Hypothalamus (tissue), 51 donors: ENCODE measurements at places on chromosomes 4 and X.

GRCh38 chr4:127995776-127996175 is 30.6 kb downstream of the ABHD18 start:
- no peak for DNase-seq

DNA sequence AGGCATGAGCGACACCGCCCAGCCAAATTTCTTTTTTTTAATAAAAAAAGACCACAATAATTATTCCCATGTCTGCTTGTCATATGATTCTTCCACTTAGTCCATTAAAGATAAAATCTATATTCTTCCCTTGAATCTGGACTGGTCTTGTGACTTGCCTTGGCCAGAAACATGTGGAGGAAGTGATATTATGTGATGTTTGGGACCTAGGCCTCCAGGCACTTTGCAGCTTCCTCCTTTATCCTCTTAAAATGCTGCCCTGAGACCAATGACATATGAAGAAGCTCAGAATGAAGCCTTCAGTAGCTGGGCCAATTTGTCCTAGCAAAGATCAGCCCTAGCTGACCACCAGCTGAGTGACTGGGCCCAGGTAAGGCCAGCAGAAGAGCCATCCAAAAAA is 250.0 kb downstream of the INPP4B start:
- no peak for DNase-seq

GRCh38 chrX:22534643-22535042 is 261.9 kb downstream of the CBLL2 start:
- DNase-seq, result no peak

- DNase-seq, result no peak
Observed at GRCh38 chrX:109760209-109760921, 27.3 kb upstream of the ACSL4 start.

GRCh38 chr4:88693792-88694191 is 3.8 kb downstream of the NAP1L5 start:
- DNase-seq, result no peak

GRCh38 chrX:128310912-128311311 is 258.7 kb upstream of the ACTRT1 start:
- no peak for DNase-seq

- DNase-seq, result no peak
Observed at GRCh38 chrX:109889289-109890006, 113.5 kb upstream of the TMEM164 start.

DNA sequence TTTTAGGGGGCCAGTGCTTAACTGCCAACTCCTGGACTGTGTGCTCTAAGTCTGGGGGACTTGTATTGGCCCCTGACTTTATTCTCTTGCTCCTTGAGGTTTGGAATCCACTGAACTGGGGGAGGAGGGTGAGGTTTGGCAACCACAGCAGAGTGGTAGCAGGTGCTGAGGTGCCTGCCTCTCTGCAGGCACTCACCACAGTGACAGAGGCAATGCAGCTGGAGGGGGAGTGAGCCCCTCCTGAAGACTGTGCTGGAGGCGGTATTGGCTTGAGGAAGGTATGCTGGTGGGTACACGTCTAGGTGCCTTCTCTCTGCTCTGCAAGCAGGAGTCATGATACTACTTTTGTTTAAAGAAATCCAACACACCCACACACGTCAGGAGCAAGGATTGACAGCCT is 24.6 kb downstream of the CFAP299 start:
- no peak for DNase-seq

DNA sequence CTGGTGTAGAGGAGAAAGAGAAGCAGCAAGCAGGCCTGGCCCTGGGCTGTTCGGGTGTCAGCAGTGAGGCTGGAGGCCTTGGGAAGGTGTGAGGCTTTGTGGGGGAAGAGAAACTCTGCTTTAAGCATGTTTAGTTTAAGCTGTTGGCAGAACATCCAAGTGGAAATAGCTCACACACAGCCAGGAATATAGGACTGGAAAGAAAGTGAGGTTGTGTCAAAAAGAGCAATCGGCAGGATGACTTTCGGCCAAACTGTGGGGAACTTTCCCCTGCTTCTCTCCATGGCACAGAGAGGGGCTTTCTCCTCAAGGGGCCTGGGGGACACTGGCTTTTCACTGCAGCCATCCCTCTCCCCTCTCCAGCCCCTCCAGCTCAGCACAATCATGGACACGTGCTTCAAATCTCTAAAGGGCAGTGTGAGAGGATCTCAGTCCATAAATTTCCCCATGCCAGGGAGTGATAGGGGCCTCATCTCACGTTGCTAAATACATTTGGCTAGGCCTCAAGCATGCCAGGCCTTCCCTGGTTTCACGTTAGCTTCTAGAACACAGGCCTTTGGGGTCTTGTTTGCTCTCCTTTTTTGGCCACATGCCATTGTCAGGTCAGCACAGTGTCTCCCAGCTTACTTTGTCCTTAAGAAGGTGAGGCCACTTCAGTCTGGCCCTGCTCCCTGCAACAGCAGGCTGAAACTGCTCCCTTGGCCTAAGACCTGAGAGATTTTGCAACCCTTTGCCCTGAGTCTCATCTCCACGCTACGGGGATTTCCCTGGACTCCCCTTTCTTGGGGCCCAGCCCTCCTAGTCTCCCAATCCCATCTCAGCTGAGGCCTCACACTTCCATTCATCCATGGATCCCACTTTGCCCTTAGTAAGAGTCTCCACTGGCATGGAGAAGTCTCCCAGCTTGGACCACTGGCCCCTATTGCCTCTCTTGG is 8.3 kb upstream of the CITED1 start:
- no peak for DNase-seq

DNA sequence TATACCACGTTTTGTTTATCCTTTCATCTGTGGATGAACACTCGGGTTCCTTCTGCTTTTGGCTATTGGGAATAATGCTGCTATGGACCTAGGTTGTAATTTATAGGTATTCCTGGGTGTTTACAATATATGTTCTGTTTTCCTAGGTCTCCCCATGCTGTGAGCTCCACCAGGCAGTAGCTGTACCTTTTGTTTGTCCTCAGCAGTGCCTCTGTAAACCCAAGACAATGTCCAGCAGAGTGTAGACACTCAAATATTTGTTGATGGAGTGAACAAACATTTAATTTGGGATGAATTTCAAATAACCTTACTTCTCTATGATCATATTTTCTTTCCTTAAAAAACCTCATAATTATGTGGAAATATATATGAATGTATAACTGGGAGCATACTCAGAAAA is 259.5 kb upstream of the BOD1L1 start:
- DNase-seq, result no peak

- no peak for DNase-seq
Observed at GRCh38 chr4:38983291-38983690, 48.9 kb downstream of the TMEM156 start.

DNA sequence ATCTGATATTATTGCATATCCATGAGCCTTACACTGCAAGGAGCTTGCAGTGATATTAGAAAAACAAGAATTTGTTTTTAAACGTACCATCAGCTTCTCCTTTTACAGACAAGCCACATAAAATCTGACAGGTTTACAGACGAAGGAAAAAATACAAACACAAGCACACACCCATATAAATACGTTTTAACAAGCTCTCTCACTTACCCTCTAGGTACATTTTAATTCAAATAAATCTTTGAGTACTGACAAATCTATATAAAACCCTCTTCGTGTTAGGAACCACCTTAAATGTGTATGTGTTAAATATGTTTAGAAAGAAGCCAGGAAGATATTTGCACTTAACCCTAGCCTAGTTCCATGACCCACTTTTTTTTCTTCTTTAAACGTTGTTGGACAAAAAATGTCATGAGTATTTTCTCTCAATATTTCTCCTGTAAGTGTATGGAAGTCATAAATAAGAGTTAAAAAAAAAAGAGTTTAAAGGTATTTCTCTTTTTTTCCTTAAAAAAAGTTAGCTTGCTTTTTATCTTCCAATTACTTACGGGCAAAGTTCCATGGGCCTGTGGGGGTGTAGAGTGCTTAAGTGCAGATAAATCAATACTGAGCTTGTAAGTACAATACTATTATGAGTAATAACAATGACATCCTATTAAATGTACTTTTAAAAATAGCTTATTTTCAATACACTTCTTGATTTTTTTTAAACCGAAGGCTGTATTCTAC is 1.5 kb downstream of the ARAP2 start:
- DNase-seq, result no peak

- no peak for DNase-seq
Observed at GRCh38 chrX:128439159-128439558, 387.0 kb upstream of the ACTRT1 start.

DNA sequence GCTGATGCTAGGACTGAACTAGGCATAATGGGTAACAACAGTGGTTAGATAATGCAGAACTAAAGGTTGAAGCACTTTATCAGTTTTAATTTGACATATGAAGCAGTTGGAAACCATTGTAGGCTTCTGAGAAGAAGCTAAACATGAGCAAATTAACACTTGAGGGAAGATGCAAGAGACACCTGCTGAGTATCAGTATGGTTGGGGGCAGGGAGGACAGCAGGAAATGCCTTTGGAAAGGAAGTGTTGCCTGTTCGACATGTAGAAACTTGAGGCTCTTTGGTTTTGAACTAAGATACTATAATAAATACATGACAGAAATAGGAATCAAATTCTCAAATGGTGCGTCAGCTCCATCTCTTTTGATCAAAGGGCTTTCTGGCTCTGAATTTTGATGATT is 115.6 kb downstream of the FHIP1A start:
- no peak for DNase-seq

GRCh38 chr4:10671366-10671765 is 13.2 kb downstream of the CLNK start:
- no peak for DNase-seq

DNA sequence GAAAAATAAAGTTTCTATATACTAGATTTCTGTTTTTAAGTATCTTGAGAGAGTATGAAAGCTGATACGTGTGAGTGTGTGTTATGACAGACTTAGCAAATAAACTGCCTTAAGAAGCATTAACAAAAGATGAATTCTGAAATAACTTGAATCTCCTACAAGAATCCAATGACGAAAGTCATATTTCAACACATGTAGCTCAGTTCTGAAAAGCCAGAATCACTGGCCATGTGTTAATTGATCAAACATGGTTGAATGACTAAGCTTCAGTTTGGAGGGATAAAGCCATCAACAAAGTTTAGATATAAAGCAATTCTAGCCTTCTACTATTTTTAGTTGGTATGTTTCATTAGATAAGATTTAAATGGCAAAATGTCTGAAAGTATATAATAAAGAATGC is 88.5 kb upstream of the ETNPPL start:
- no peak for DNase-seq

DNA sequence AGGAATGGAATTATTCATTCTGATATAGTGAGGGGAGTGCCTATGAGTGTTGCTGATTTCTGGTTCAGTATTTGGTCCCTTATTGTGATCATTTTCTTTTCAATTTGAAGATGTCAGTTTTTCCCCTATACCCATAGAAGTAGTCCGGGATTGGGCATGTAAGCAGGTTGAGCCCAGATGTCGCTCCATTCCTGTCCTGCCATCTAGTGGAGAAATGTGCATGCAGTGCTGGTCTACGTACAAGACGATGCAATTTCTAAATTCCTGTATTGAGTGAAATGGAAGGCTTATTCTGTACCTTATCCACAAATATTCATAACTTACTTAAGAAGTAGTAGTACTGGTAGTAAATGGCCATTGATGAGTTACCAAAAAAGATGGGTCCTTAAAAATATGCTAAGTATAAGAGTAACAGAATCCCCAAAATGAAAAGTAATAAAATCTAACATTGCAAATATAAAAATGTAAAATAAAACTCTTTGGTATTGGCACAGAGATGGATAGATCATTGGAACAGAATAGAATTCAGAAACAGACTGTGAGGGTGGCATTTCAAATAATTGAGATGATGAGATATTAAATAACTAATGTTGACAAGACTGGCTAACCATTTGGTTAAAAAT is 60.9 kb downstream of the UGT8 start:
- peak; percentile 71 for DNase-seq

DNA sequence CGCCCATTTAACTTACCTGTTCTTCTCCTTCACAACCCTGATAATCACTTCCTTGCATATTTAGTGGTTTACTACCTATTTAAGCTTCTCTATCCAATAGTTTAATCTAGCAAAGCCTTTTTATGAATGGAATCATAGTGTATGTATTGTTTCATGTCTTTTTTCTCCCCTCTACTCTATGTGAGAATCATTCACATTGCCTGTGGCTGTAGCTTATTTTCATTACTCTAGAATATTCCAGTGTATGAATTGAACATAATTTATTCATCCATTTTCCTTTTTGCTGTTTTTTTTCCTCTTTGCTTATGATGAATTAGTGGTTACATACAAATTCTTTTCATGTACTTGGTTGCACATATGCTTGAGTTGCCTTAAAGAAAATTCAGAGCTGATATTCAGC is 490 bp upstream of the ADH4 start:
- no peak for DNase-seq

DNA sequence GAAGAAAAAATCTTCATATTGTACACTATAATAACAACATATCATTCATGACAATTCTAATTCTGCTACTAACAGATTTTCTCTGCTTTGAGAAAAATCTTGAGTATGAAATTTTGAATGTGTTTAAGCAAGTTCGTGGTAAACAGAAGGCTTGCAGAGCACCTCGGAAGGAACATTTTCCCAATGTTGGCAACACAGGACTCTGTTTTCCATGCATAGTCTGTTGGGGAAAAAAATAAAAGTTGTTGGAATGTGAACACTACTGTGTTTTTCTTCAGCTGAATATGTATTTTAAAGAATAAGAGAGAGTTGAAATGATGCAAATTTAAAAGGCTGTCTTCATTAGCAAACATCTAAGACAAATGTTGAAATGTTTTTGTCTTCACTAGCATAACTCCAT is 54.7 kb upstream of the ANXA10 start:
- no peak for DNase-seq

- DNase-seq, result no peak
Observed at GRCh38 chr4:8173492-8174242, 15.1 kb upstream of the ABLIM2 start.

GRCh38 chr4:16992566-16993225 is 94.3 kb upstream of the LDB2 start:
- no peak for DNase-seq

- DNase-seq, result no peak
Observed at GRCh38 chr4:162347842-162348213, 184.0 kb upstream of the FSTL5 start.

DNA sequence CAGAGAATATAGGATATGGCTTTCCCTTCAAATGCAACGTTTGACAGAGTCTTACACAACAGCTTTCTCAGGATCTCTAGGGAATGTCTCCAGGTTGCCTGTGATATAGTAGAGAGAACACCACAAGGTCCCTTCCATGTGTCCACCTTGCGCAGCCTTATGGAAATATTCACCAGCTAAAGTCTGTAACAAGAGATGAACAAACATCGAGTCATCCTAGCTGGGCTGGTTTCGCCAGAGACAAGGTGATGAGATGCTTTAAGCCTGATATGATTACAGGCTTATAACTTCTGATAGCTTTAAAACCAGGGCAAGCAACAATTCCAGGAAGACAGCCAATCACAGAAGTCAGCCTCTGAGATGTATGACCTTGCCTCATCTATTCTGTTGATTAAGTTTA is 83.8 kb downstream of the SEL1L3 start:
- no peak for DNase-seq

DNA sequence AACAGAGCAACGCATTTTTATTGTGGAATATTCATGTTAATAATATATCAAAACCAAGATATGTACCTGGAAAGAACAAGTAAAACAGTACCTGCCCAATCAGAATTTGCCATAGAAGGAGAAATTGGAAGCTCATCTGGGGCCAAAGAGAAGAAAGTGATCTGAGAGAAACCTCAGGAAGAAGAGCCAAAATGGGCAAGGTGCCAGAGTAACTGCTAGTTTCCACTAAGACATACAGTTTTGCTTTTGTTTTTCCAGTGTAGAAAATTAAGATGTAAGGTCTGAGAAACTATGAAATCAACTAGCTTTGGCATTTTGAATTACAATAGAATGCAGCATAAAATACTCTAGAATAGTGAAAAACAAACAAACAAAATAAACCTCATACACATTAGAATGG is 2201.2 kb downstream of the ARAP2 start:
- DNase-seq, result no peak

GRCh38 chrX:150199803-150200202 is 163.3 kb upstream of the MAMLD1 start:
- DNase-seq, result no peak
